ENCODE measurements at places on chromosomes 12 and 14.
A peak's percentile ranks its signal among the peaks of the same experiment; 100 is the strongest.

- DNase-seq: no peak
Observed at GRCh38 chr12:73413051-73413450, 1124.6 kb upstream of the ATXN7L3B start.

DNA sequence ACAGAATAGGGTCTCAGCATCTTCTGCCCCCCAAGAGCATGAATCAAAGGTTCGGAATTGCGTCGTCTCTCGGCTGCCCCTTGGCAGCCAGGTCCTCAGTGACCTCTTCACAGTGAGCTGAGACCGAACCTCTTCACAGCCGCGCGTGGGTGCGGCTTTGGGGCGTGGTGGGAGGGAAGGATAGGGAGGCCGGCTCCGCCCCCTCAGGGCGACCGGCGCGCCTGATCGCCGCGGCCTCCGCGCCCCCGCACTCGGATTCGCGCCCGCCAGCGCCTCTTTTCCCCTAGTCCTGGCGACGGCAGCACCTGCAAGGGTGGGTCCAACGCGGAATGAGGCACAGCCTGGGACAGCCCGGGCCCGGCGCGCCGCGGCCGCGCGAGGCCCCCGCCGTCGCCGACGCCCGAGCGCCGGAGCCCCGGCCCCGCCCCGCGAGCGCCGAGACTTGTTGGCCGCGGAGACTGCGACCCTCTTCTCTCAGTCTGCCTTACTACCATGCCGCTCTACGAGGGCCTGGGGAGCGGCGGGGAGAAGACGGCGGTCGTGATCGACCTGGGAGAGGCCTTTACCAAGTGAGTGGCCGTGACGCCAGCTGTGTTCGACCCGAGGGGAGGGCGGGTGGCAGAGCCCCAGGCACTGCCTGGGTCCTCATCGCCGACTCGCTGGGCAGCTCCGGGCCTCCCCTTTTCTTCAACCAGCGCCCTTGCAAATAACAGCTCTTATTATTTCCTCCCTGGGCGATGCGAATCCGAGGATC lies at the start of gene ACTR10:
Gene ACTR10, plus strand, starts transcription at position 424 of the 754 bp plus-strand sequence. Its CDS starts 69 bp downstream, at position 493.
- DNase-seq: peak; percentile 88

DNA sequence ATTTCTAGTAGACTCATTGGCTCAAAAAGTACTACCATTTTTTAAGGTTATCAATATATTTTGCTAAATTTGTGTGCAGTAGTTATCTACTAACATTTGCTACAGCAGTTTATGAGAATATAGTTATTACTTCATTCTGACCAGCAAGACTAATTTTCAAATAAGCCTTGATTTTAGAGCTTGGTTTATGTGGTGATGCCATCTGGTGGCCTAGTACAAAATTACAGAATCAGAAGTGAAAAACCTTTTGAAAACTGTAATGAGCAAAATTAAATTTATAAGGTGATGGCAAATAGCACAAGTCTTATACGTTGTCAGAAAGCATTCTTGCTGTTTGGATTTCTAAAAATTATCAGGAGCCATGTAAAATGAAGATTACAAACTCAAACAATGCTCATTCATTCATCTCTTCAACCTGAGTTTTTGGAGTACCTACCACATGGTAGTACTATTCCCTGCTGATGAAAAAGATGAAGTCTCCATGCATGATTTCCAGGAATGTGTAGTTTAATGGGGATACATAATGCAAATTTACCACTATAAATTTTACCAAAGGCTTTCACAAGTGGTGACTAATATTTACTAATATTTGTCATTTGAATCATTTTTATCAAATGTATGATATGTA lies 51.0 kb downstream of the MAGOHB start:
- peak; percentile 69 for DNase-seq

- no peak for DNase-seq
Observed at GRCh38 chr12:111638556-111638955, 39.4 kb upstream of the ATXN2 start.

DNA sequence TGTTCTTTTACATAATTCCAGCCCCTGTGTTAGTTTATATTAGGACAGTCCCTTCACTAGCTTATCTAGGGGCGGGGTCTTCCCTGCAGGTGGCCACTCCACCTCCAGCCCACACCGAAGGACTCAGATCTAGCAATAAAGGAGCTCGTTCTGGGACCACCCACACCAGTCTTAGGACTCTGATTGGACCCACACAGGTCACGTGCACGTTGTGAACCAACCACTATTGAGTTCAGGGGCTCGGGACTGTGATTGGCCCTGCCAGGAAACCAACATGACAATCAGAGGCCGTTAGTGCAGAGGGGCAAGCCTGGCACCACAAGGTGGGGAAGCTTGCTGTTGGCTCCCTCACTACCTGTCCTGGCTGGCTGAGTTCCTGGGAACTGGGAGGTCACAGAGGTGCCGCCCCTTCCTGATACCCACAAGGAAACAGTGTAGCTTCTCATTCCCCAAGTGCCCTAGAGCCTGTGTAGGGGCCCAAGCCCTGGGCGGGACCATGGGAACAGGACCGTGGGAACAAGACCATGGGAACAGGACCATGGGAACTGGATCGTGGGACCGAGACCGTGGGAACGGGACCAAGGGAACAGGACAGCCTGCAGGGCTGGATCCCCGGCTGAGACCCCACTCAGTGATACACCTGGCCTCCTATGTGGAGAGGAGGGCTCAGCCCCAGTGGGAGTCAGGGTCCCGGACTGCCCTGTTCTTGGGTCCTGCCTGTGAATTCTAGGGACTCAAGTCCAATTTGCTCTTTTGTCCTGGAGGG lies 297.8 kb downstream of the ADGRD1 start:
- DNase-seq: no peak

- no peak for DNase-seq
Observed at GRCh38 chr14:52883658-52884057, 67.2 kb downstream of the FERMT2 start.

GRCh38 chr12:42589465-42590329 lies at the start of gene PRICKLE1:
Gene PRICKLE1, minus strand, starts transcription at chr12:42589746. Its CDS starts 117,230 bp downstream, at chr12:42472516.
- DNase-seq: no peak

- no peak for DNase-seq
Observed at GRCh38 chr14:69771136-69771535, 4.2 kb downstream of the SRSF5 start.

DNA sequence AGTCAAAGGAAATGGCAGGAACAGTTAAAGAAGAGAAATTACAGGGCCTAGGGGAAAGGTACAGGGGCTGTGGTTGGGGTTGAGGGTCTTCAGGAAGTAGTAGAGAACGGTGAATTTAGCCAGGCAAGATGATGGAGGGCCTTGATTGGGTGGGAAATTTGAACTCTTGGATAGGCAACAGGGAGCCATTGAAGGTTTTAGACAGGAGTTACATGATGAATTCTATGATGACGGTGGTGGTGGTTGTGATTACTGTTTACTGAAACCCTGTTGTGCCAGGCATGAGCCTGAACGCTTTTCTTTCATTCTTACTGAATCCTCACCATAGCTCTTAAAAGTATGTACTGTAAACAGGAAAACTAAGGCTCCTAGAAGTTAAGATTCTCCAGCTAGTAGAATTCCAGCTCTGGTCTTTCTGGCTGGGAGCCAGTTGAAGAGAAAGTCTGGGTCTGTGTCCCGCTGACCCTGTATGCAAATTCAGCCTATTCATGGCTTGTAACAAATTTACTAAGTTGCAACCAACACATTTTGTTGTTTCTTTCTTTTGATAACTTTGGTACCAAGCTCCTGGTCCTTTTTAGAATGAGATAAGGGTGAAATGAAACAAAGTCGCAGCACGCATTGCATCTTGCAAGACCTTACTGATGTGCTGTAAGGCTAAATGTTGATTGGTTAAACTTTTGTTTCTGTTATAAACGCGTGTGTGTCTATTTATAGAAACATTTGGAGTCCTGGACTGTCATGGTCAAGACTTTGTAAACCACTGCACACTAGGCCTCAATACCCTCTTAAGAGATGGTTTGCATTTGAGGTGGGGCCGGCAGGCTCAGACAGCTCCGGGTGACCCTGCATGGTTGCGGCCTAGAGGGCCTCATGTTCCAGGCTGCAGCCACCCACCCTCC lies 6.0 kb downstream of the ORAI1 start:
- DNase-seq: no peak

DNA sequence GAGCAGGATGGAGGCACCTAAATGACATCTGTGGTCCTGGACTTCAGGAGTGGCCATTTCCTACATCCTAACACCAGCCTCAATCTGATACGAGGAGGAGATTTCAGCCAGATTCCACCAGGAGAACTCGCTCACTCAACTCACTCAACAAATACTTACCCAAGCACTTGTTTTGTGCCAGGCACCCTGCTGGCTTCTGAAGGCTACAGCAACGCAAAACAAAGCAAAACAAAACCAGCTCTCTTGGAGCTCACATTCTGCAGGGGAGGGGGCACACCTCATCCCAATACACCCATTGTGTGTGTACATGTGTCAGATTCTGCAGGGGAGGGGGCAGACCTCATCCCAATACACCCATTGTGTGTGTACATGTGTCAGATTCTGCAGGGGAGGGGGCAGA lies 144.8 kb downstream of the PIWIL1 start:
- no peak for DNase-seq

DNA sequence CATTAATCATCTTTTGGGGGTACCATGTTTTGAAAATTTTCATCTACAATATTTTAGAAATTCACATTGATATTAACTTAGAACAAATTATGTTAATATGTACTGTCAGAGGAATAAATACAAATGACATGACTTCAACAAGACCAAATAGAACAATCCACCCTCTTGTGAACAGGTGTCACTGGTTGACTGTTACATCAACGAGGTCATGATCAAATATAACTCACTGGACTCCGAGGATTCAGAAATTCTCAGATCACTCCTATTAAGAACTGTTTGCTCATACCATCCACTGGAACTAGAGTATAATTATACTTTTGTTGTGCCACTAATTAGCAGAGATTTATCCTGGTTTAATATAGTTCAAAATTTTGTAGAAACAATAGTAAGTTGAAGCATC lies 318.8 kb downstream of the PRKD1 start:
- DNase-seq: no peak

- no peak for DNase-seq
Observed at GRCh38 chr14:103544388-103545218, 15.6 kb downstream of the TRMT61A start.

GRCh38 chr12:13350381-13350780 lies 153.9 kb downstream of the EMP1 start:
- DNase-seq: no peak

DNA sequence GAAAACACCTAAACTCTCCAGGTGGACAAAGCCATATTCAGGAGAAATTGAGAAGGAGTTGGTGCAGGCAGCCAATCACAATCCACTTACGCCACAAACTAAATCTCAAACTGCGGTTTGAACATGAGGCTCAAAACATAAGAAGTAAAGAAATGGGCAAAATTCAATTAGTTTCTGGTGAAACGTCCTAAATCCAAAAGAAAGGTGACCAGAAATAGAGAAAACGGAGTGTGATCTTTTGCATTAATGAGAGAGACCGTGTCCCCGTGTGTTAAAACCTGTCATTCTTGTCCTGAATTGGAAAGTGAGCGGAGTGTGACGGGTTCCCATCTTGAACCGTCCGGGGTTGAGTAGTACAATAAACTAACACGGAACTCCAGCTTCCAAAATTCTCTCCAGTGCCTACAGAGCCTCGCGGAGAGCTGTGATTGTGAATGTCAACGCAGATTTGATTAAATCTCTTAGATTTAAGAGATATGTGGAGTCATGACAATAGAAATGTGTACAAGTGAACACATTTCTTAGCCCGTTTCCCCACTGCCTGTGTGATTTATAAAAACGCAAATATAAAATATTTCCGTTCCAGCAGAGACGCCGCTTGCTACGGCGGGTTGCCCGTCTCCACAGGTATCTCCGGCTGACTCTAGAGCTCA lies 595 bp upstream of the METAP2 start:
- peak; percentile 47 for DNase-seq

DNA sequence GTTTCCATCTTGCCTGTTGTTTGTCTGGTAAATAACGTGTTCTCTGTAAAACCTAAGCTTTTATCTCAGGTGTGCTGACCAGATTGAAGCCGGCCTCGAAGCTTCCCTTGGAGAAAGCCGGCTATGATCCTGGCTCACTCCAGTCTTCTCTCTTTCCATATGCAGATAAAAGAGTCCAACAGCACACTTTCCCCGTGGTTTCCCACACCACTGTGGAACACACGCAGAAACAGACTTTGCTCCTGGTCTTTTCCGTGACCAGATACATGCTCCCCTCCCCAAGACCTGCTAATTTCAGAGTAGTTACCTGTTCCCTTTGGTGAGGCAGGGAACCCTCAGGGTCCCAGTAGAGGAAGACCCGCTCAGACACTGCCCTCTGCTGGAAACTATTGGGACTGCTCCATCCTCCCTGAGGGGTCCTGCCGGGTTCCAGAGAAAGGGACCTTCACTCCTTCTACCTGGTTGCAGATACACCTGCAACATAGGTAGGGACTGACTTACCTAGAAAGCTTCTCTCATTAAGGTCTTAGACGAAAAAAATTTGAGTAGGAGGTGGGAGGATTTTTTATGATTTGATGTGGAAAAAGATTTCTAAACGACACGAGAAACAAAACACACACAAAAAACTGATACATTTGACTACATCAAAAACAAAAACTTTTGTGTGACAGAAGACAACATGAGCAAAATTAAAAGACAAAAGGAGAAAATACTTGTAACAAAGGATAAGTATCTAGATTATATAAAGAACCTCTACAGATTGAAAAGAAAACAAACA lies 415.4 kb upstream of the CCDC196 start:
- DNase-seq: peak; percentile 71

- no peak for DNase-seq
Observed at GRCh38 chr12:52285172-52285745, 6.1 kb downstream of the KRT81 start.

GRCh38 chr12:112096667-112097066 lies 11.9 kb downstream of the NAA25 start:
- DNase-seq: no peak

GRCh38 chr14:34110531-34110930 lies 159.7 kb upstream of the EGLN3 start:
- DNase-seq: no peak

- no peak for DNase-seq
Observed at GRCh38 chr14:35747379-35747778, 61.7 kb downstream of the RALGAPA1 start.

DNA sequence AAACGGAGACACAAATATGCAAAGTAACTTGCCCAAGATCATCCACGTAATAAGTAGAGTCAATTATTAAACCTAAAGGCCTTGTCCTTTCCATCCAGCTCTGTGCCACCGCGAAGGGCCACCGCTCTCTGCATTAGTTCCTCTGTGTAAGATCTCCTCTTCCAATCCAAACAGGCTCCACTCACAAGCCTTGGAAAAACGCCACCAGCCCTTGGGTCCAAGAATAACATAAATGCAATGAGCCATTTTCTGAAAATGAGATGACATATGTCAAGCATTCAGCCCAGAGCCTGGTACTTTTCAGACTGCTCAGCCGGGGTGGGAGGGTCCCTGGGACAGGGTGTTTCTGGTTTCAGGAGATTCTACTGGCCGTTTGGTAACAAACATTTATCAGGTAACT lies 30.0 kb downstream of the DGLUCY start:
- DNase-seq: no peak

Measured in CD4-positive, alpha-beta T cell treated with Interleukin-21 for 1 hour (primary cell).